ENCODE measurements at places on chromosomes 12 and 14.

- DNase-seq: no peak
Observed at GRCh38 chr12:122295877-122296276, 29.6 kb upstream of the VPS33A start.

DNA sequence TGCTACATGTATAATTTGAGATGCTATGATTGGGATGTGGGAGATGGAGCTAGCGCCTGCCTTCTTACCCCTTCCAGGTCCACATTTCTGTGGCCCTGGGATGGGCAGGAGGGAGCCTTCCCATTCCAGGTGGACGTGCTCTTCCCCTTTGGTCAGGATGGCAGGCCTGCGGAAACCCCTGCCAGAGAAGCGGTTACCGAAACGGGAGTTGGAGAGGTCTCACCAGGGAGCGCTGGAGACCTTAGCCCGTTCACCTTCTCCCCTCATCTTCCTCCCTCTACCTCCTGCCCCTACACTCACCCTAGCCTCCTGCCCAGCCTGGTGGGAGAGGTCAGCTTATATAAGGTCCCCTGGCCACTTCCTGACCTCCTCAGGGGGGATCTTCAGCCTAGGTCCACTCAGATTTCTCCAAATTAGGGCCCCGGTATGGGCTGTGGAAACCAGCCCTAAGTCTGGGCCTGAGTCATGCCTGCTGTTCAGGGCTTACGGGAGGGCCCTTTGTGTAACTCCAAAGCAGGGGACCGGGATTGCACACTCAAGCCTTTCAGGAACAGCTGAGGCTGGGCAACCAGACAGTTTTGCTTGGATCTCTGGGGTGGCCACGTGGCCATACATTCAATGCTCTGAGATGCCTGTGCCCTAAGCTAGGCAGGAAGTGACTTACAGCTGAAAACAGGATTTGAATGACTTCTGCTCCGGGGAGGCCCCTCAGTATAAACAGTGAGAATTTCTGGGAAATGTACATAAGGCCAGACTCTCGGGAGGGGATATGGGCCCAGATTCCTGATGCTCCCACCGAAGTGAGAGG, 10.2 kb upstream of the MEG3 start:
- peak; percentile 81 for DNase-seq

GRCh38 chr14:20490563-20490962, 14.8 kb upstream of the RNASE10 start:
- no peak for DNase-seq

DNA sequence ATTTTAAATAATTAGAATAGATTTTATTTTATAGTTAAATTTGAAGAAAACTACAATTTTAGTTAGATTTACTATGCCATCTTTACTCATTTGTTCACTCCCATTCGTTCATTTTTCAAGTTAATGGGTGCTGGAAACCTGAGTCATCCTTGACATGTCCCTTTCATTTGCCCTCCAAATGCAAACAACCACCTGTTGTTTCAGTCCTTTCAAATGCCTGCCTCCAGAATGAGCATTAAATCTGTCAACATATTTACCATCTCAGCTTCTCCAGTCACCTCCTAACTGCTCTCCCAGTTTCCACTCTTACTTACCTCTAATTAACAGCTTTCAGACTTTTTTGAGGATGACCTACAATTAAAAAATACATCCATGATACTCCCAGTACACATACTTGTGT, 375.5 kb downstream of the RAD51B start:
- no peak for DNase-seq

DNA sequence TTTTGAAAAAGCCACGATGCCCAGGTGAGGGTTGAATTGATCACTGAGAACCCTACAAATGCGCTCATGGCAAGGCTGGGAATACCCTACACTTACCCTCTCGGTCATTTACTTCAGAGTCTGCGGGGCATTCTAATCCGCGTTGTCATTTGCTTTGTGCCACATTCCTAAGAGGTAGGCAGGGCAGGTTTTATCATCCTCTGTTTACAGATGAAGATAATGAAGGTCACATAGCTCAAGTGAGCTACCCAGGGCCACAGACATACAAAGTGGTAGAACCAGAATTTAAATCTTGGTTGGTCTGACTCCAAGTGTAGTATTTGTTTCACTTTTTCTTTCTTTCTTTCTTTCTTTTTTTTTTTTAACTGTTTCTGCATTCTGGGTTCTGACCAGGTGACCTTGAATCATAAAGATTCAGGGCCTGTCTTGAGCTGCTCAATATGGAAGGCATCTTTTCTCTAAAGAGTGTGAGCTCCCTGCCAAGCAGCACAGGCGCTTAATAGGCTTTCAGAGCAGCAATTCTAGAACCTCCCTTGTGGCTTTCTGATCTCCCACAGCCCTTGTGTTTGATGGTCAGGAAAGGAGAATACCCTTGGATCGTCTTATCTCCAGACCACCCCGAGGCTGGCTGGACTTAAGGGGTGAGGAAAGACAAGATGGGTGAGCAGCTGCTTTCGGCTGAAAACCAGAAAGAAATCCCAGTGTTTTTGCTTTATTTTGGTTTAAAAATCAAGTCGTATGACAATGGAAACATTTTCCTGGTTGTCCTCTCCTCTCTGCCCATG, 662 bp upstream of the BATF start:
- DNase-seq: no peak

DNA sequence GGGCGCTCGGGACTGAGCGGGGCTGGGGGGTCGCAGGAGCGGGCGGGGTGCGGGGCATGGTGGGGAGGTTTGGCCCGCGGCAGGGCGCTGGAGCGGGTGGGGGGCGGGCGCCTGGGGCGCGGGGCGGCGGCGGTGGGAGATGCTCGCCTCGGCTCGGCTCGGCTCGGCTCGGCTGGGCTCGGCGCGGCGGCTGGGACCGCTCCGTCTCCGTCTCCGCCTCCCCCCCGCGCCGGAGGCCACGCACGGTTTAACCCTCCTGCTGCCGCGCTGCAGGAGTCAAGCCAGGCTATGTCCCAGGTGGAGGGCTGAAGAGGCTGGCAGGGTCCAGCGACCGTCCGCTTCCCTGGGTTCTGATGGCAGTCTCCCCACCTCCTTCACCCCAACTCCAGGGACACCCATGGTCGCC, at the start of gene PIANP:
Gene PIANP, minus strand, starts transcription at position 170 of the 406 bp plus-strand sequence. CDS start 2,754 bp downstream, outside the sequence.
- no peak for DNase-seq

DNA sequence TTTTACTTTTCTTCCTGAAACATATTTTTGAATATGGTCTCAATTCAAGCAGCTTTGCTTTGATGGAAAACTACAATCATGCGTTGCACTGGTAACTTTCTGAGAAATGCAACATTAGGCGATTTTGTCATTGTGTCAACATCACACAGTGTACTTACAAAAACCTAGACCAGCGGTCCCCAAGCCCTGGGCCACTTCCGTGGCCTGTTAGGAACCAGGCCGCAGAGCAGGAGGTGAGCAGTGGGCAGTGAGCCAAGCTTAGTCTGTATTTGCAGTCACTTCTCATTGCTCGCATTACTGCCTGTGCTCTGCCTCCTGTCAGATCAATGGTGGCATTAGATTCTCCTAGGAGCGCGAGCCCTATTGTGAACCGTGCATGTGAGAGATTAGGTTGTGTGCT, 163.7 kb upstream of the NOVA1 start:
- no peak for DNase-seq

GRCh38 chr14:23284654-23285529, 1.0 kb downstream of the HOMEZ start:
- DNase-seq: peak; percentile 21

DNA sequence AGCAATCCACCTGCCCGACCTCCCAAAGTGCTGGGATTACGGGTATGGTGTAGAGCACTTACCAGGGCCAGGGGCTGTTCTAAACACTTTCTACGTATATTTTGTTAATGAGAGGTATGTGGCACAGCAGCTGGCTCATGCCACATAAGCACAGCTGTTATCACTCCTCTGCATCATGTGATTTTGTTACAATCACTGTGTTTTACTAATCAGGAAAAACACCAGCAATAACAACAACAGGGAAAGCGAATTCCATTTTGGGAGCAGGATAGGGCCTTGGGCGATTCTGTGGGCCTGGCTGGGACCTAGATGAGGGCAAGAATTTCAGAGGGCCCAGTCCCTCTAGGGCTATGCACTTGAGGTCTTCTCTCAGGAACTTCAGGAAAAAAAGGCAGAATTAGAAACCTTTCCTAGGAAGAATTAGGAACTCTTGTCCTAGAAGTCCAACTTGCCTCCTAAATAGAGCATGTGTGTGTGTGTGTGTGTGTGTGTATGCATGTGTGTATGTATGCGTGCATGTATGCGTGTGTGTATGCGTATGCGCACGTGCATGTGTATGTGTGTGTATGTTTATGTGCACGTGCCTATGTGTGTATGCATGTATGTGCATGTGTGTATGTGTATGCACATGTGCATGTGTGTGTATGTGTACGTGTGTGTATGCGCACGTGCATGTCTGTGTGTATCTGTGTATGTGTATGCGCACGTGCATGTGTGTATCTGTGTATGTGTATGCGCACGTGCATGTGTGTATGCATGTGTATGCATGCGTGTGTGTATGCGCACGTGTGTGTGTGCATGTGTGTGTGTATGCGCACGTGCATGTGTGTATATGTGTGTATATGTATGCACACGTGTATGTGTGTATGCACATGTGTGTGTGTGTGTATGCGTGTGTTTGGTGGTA, 41.8 kb upstream of the CORO1C start:
- no peak for DNase-seq

All from fibroblast of pulmonary artery (primary cell).